Stimulated activated CD4-positive, alpha-beta T cell treated with anti-CD3 and anti-CD28 coated beads, TNF-alpha, amount 100 ng/mL, for 48 hours (primary cell): ENCODE measurements at places on chromosomes 2 and 18.

DNA sequence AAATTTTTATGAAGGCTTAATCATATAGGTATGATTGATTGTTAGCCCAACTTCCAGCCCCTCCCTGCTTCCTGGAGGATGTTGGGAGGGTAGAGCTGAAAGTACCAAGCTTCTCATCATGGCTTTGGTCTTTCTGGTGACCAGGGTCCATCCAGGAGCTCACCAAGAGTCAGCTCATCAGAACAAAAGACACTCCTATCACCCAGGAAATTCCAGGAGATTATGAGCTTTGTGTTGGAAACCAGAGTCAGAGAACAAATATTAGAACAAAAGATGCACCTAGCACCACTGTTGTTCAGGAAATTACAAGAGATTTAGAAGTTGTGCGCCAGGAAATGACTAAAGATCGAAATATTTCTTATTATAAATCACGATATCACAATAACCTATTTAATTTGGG is 119.9 kb upstream of the THUMPD2 start:
- DNase-seq: no peak

GRCh38 chr2:20071397-20072383 is 20.3 kb upstream of the LAPTM4A start:
- DNase-seq: no peak

DNA sequence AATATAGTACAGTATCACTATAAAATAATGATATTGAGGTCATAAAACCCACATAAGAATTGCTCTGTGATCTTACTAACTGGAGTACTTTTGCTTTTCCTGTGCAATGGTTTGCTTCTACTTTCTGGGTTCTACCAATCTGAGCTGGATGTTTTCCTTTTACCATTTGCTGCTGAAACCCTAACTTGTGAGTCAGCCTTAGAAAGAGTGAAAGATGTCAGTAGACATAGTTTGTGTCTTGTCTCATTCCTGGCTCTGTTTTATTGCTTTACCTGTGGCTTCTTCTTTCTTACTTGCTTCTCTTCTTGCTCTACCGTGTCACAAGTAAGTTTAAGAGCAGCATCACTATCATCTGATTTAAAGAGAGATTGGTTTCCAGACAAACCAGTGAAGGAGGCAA is 61.0 kb downstream of the MBD2 start:
- no peak for DNase-seq

- DNase-seq: no peak
Observed at GRCh38 chr18:12699747-12700146, 2.8 kb downstream of the CEP76 start.

GRCh38 chr2:152587187-152587947 is 129.9 kb downstream of the PRPF40A start:
- no peak for DNase-seq

DNA sequence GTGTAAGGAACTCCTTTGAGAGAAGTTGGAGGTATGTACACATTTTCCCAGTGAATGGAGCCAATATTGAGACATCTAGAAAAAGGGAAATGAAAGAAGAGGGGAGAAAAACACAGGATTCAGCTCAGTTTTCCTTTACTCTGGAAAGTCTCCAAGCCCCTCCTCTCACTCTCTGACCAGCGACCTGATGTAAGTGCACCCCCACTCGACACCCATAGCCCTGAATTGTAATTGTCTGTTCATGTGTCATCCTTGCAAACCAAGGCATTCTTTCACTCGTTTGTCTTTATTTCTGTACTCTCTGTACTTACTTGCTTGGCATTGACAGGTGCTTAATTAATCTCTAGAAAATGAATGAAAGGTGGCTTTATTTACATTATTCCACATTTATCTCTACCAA is 55.7 kb upstream of the CTAGE1 start:
- no peak for DNase-seq

GRCh38 chr2:237966250-237966564 is 607 bp upstream of the UBE2F start:
- DNase-seq: no peak

- no peak for DNase-seq
Observed at GRCh38 chr2:1677821-1678165, 66.5 kb downstream of the PXDN start.

- no peak for DNase-seq
Observed at GRCh38 chr2:234289834-234290590, 206.9 kb downstream of the ARL4C start.

DNA sequence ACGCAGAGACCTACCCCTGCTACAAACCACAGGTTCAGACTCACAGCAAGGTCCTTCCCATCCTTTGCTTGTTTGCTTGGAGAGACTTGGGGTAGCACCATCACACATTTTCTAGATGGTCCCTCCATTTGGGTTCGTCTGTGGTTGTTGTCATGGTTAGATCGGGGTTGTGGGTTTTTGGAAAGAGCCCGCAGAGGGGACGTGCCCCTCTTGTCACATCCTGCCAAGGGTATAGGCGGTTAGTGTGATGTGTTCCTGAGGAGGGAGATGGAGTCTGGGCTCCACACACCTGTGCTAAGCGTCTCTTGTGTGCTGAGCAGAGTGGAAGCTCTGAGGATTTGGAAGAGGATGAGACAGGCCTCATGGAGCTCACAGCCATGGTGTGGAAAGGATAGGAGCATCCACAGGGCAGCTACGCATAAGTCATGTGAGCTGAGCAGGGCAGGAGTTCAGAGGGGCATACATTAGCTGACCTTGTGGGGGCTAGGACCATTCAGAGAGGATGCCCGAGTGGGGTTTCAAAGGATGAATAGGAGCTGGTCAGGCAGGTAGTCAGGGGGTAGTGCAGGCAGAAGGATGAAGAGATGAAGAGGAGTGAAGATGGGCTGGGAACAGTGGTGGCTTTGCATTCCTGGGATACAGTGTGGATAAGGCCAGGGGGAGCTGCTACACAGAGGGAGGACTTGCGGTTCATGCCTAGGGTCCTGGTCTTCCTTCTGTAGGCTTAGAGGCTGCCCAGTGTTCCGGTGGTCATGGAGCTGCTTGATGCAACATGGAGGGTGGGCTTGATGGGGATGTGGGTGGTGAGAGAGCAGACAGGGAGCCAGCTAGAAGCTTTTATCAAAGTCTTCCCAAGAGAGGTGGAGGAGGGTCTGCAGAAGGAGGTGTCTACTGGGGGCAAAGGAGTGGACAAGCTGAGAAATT is 62.9 kb downstream of the ACKR3 start:
- no peak for DNase-seq

GRCh38 chr2:167933097-167933814 is 314.1 kb downstream of the STK39 start:
- DNase-seq: no peak

GRCh38 chr2:60516383-60516811 is 37.1 kb downstream of the BCL11A start:
- DNase-seq: no peak

GRCh38 chr2:217661378-217661777 is 341.4 kb downstream of the TNS1 start:
- DNase-seq: no peak

DNA sequence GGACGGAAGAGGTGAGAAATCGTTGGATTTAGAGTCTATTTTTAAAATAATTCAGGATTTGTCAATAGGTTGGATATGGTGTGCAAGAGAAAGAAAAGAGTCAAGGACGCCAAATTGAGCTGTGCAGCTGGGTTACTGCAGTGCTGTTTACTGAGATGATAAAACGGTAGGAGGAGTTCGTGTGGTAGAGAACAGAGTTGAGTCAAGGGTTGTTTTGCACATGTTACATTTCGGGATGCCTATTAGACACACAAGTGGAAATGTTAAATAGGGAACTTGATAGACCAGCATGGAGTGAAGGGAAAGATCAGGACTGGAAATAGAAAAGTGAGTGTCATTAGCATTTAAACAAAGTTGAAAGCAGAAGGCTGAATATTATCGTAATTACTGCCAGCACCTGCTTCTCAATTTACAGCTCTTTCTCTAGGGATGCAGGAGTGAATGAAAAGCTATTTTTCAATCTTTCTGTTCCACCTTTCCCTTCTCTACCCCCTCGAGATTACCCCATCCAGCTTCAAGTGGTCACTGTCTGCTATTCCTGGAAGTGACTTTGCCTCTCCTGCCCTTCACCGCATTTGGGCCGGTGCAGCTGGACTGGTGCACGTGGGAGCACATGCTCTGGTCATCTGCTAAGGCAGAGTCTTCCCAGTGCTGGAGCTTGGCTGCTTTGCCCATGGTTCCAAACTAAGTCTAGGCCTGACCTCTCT is 30.3 kb downstream of the GPR75 start:
- no peak for DNase-seq

DNA sequence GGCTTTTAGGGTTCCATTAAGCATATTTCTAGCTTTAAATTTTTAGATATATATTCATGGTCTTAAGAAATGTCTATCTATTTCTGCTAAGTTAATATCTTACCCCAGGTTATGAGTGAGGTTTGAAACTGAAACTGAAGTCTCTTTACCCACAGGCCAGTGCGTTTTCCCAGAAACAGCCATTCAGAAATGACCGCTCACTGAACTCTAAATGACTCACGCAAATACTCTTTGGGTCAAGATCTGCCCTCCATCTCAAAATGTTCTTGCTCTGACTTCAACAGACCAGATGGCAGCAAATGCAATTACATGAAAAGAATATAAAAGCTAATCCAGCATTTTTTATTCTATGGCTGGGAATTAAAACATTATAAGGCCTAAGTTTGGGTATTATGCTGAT is 315.2 kb downstream of the TDRD15 start:
- DNase-seq: no peak

DNA sequence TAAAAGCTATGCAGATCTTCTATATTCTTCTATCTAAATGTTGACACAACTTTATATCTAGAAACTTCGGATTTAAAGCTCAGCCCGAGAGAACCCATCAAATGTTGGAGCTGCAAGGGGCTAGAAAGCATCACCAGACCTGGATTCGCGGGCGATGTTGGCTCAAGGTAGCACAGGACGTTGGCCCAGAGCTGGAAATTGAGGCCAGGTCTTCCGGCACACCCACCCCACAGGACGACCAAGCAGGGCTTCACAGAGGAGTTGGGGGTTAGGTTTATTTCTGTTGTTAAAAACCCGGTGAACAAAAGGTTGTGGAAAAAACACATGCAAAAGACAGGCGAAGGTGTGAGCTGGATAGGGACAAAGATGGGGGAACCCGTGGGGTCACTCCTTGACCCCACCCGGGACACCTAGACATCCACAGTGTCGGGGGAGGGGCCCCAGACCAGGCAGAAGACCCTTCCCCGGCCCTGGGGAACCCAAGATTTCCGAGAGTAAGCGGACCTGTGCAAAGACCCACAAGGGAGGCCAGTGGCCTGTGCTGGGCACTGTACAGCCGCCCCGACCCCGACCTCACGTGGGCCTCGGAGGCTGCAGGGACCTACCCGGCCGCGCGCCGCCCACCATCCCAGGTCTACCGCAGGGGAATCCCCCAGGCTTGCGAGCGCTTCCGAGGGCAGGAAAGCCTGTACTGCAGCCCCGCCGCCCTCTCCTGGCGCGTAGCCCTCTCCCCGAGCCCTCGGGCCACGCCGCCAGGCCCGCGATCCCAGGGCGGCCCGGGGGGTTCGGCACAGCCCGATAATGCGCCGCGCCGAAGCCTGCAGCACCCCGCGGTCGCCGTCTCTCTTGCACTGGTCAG is 1.8 kb upstream of the AGBL5 start:
- DNase-seq: peak; percentile 43

DNA sequence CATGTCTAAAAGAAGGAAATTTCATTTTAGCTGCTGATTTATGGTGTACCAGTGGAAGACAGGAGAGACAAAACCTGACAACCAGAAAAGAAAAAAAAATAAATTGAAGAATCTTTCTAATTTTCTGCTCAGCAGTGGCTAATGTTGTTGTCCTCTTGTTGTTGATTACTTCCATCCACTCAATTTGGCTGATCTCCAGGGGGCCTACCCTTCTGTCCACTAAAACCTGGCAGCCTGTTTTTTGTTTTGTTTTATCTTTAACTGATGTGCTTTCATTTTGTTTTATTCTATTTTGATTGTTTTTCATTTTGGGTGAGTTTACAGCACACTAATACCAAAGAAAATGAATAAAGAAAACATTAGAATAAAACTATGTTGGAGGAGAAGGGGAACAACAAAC is 27.4 kb downstream of the TFPI start:
- no peak for DNase-seq

GRCh38 chr18:66867653-66868052 is 263.8 kb upstream of the CDH19 start:
- no peak for DNase-seq

GRCh38 chr2:212549463-212549862 is 10.9 kb upstream of the ERBB4 start:
- DNase-seq: no peak

DNA sequence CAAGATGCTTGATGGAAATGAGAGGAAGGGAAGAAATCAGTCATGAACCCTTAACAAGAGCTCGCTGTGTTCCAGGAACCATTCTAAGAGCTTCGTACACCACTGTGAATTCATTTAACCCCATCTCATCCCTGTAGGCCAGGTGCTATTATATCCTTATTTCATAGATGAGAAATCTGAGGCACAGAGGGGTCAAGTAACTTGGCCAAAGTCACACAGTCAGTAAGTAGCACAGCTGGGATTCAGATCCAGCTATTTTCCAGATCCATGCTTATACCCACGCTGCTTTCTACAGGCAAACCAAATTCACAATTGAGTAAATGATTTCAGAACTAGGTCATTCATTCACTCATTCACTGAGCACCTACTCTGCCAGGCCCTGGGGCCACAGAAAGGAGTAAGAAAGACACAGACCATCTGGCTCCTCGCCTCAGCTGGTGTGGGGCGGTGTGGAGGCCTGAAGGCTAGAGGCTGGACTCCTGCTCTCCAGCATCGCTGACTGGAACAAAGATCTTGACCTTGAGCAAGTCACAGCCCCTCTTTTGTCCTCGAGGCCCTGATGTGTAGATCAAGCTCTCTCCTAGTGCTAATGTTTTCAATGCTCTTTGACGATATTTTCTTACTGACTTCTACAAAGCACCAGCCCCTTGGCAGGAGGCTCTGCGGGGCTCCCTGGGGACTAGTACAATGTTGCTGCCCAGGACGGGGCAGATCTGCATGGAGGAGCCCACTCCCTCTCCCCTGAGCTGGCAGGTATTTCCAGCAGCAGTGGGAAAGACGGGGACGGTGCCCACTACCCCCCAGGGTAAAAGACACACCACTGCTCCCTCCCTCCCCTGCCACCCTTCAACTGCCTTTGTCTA is 26.5 kb downstream of the STEAP3 start:
- DNase-seq: no peak

DNA sequence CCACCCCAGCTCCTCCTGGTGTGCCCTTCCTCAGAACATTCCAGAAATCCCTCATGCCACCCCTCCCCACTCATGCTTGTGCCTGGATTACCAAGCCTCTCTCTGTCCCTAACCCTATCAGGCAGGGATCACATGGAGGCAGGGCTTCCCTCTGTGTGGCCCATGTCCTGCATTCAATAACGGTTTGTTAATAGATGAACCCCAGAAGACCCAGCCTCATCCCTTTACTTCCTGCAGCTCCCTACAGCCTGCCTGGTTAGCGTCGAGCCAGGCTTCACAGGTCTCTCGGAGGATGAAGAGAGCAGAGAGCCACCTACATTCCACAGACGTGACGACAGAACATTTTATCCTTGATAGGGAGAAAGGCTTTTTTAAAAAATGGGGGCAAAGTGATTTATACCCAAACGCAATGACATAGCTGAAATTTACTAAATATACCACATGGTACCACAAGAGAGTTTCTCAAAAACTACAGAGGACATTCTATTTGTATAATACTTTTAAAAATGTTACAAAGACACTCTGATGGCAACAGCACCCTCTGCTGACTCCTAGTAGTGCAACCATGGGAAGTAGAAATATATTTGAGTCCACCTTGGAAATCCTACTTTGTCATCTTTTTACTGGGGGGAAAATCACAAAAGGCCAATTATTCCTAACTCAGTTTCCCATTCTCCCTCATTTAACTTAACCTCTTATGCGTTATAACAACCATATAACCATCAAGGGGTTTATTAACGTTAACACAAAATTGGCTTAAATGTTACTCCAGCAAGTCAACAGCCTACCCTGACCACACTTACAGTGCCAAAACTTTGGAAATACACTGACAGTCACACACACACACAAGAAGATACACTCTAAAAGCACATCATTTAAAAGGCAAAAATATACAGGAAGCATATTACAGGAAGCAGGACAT is 30.7 kb downstream of the FBXO15 start:
- DNase-seq: no peak
